Activated CD4-positive, alpha-beta T cell treated with anti-CD3 and anti-CD28 coated beads, Interleukin-2, amount 10 ng/mL, durations not matched to agents 7 days and 5 days (primary cell): ENCODE measurements at places on chromosomes 12 and 14. TPM values are rescaled to one million over a fixed set of nuclear protein-coding genes. Genes with fewer than 3 reads are reported as not detected.

GRCh38 chr12:10279937-10280336 lies 27.7 kb upstream of the KLRD1 start:
- H3K36me3 ChIP-seq: no peaks in the 10 kb centered on the region
- H3K27me3 ChIP-seq: peaks cover 24% of the 10 kb centered on the region
- no peak overlapping the region for H3K4me3 ChIP-seq
- H3K4me1 ChIP-seq: no peaks in the 10 kb centered on the region
- H3K27ac ChIP-seq: no peak overlapping the region

DNA sequence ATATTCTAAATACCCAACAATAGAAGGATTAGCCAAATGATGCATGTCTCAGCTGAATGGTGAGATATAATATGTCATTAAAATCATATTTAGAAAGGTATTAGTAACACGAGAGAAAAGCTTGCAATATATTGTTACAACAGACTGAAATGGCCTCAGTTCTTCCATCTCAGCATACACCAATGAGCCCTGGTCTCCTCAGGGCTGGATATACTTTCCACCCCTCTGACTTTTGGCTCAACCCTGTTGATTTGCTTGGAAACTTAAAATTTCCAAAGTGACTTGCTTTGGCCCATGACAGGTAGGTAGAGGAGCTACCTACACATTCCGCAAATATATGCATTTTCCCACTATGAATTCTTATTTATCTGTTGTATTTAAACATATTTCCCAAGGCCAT lies 908.1 kb upstream of the TMEM132C start:
- H3K27me3 ChIP-seq: no peaks in the 10 kb centered on the region
- no peak overlapping the region for H3K27ac ChIP-seq
- no peaks in the 10 kb centered on the region for H3K4me1 ChIP-seq
- H3K36me3 ChIP-seq: no peaks in the 10 kb centered on the region
- H3K4me3 ChIP-seq: no peak overlapping the region

- H3K4me1 ChIP-seq: peaks cover 8% of the 10 kb centered on the region
- H3K36me3 ChIP-seq: no peaks in the 10 kb centered on the region
- no peak overlapping the region for H3K27ac ChIP-seq
- H3K4me3 ChIP-seq: no peak overlapping the region
- no peak for DNase-seq
Measured at GRCh38 chr12:3490895-3491144, 183 bp upstream of the PRMT8 start.

- DNase-seq: no peak
- peaks cover 16% of the 10 kb centered on the region for H3K4me1 ChIP-seq
- H3K27ac ChIP-seq: peak overlapping the region; percentile 94
- H3K4me3 ChIP-seq: peak overlapping the region; percentile 78
Measured at GRCh38 chr14:52220924-52221811, 46.3 kb upstream of the PTGDR start.

GRIN2B gene
- total RNA-seq: not detected

CATSPERB gene
- 3.9 TPM for total RNA-seq
